GM20000 (cell line): ENCODE measurements at places on chromosomes 13 and 19.

DNA sequence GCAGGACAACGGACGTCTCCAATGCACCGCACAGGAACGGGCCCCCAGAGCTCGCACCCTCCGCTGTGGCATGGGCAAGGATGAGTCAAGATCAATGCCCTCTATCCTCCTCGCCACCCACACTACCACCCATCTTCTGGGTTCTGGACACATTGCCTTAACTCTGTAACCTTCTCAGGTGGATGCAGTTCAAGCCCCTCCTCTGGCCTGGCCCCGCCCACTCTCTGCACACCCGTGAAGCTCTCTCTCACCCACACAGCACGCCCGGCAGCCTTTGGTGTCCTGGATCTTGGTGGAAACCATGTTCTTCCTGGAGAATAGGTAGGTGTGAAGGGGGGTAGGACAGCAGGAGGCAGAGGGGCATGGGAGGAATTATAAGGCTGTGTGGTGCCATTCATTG lies 20.7 kb downstream of the MAP4K1 start:
- DNase-seq: no peak

DNA sequence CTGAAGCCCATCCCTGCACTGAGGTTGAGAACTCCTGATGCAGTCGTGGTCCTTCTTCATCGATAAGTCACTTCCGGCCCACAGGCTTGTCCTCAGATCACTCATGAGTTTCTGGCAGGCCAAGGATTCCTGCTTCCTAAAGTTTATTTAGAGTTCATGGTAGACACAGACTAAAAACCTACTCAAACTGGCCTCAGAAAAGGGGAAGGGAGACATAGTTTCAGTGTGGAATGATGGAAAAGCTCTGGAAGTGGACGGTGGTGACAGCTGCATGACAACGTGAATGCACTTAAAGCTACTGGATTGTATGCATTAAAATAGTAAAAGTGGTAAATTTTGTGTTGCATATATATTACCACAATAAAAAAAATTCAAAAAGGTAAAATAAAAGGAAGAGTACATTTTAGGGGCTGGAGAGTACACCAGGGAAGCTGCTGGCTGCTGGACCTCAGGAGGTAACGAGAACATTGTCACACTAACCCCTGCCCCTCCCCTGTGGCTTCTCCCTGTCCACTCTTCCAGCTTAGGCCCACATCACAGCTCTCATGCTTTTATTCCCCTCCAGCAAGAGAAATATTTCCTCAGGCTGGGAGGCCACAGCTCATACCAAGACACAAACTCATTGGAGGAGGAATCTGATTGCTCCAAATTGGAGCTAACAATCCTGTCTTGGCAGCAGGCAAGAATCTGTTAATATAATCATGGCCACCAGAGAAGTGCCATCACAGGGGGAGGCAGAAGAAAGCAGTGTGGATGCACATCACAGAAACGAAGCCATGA lies 741.0 kb downstream of the UQCRFS1 start:
- DNase-seq: no peak

GRCh38 chr13:97000295-97000925 lies 6.1 kb upstream of the OXGR1 start:
- no peak for DNase-seq

DNA sequence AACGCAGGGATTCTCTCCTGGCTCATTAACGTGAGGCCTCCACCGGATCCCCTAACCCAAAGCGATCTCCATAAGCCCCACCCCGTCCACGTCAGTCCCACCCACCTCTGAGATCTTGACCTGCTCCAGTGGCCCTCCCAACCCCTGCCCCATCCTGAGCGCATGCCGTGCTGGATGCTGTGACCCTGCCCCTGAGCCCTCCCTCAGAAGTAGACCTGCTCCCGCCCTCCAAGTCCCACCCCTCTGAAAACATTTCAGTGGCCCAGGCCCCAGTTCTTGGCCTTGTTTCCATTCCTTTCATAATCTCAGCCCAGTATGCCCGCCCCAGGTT lies 19.9 kb downstream of the LMTK3 start:
- DNase-seq: no peak

DNA sequence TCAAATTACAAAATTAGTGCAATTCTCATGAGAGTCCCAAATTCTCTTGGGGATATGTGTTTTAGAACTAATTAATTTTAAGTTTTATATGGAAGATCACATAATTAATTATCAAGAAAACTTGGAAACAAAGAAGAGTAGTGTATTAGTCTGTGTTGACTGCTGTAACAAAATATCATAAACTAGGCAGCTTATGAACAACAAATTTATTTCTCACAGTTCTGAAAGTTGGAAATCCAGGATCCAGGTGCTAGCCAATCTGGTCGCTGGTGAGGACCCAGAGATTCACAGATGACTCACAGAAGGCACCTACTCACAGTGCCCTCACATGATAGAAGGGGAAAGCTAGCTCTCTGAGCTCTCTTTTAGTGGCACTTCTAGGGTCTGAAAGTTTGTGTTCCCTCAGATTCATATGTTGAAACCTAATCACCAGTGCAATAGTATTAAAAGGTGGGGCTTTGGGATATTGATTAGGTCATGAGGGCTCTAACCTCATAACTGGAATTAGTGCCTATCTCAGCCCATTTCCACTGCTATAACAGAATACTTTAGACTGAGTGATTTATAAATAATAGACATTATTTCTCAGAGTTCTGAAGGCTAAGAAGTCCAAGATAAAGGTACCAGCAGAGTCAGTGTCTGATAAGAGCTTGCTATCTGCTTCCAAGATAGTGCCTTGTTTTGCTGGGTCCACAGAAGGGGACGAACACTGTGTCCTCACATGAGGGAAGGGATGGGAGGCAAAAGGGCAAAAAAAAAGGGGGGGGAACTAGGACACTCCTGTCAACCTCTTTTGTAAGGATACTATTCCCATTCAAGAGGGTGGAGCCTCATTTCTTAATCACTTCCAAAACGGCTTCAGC lies 1.5 kb upstream of the ARGLU1 start:
- DNase-seq: no peak

DNA sequence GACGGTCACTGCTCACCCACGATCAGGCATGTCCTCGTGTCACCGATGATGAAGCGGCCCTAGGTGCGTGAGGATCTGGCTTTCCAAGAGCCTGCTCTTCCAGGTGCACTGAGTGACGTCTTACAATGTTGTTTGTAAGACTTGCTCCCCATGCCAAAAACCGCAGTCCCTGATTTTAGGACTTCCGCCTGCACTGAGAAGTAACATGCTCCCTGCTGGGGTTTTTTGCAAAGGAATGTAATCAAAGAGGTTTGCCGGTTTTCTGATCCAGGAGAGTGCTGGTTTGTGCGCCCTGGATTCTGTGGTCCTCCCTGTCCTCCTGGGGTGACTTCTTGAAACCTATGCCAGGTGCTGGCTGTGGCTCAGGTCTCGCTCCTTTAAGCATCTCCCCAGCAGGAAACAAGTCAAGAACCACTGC lies 38.8 kb downstream of the MYO9B start:
- no peak for DNase-seq

- no peak for DNase-seq
These were observed 19.5 kb downstream of the NUFIP1 start for GRCh38 chr13:44969551-44970484.

GRCh38 chr19:41186971-41187883 lies 5.8 kb upstream of the CYP2S1 start:
- no peak for DNase-seq

DNA sequence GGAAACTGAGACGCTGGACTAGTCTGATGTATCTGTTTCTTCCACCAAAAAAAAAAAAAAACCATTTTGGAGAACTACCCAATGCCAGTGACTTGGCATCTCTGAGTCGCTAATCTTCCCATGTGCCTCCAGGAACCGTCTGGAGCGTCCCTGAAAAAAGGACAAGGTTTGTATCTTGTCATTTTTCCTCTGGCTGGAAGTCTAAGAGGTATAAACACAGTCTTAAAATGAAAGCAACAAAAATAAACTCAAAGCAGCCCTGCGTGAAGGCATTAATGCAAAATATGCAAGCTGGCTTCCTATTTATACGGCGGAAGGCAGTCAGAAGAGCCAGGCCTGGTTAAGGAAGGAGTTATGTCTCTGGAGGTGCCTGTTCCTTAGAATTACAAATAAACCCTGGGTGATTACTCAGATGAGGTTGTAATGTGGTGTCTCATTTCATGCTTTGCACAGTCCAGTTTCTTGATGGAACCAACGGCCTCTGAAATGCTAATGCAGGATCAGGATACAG lies 20.3 kb downstream of the ACTN4 start:
- DNase-seq: no peak

- DNase-seq: peak; percentile 5
These were observed 435.1 kb downstream of the EFNB2 start for GRCh38 chr13:106100171-106100919.

DNA sequence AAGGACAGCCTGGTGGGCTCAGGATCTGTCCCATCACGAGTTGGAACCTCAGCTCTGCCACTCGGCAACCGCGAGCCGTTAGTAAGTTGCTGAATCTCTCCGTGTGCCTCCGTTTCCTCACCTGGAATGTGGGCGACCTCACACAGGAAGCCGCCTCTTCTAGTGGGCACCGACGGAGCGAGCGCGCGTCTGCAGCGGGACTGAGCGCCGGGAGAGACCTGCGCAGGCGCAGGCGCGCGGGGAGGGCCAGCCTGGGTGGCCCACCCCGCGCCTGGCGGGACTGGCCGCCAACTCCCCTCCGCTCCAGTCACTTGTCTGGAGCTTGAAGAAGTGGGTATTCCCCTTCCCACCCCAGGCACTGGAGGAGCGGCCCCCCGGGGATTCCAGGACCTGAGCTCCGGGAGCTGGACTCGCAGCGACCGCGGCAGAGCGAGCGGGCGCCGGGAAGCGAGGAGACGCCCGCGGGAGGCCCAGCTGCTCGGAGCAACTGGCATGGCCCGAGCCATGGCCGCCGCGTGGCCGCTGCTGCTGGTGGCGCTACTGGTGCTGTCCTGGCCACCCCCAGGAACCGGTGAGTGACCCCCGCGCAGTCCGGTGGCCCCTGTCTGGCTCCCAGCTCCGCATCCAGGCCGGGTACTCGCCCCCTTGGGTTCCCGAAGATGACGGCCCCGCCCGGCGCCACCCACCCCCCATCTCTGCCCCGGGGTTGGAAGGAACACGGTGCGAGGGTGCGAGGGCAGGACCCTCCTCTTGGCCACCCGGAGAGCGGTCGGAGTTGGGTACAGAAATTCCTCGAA lies at the start of gene PVR:
PVR (plus strand) TSS at position 306 of the 797 bp plus-strand sequence; CDS start at position 493, 187 bp downstream.
- DNase-seq: peak; percentile 68

DNA sequence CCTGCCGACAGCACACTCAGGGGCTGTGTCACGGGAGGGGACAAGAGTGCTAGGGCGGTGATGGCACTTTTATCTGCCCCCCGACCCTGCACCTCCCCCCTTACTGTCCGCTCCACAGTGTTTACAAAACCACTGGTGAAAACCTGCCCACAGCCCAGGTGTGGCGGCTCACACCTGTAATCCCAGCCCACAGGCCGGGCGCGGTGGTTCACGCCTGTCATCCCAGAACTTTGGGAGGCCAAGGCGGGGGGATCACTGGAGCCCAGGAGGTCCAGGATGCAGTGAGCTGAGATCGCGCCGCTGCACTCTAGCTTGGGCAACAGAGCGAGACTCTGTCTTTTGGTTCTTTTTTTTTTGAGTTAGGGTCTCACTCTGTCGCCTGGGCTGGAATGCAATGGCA lies 11.8 kb downstream of the LINGO3 start:
- no peak for DNase-seq

DNA sequence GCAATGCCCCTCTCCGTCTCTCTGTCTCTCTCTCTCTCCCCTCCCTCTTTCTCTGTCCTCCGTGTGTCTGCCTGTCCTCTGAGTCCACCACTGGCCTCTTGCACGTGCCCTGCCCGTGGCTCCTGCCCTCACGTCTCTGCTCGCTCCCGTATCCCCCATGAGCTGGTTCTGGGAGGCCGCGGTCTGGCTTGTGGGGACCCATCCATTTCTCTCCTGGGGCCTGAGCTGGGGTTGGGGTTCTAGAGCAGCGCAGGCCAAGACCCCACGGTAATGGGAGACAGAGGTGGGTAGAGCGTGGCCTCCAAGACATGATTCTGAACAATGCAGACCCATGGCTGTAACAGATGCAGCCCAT lies 19.0 kb downstream of the C2CD4C start:
- no peak for DNase-seq

- DNase-seq: no peak
These were observed 16.2 kb downstream of the LMTK3 start for GRCh38 chr19:48495396-48495795.

DNA sequence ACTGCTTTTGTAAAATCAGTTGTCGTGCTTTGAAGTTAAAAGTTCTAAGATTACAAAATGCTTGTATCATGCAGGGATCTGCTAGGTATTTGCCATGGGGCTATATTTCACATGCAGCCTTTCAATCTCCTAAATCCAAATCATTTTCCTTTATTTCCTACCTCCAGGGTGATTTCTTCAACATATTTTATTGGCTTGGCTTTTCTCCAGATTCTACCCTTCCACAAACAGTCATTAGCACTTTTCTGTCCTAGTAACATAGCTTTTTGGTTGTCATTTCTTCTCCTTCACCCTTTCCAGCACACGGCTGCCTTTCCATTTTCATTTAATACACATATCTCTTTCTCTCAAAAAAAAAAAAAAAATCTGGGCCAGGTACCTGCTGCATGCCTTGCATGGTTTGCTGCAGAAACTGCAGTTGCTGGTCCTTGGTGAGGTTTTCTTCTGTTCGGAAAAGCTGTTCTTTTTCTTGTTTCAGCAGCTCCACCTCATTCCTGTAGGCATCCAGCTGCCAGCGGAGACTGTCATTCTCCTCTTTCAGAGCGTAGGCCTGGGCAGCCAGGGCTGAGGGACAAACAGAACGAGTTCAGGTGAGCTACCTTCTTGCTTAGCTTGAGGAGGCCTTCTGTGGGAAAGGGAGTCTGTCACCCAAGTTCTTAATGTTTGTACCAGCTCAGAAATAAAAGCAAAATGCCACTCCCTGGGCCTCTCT lies 274.7 kb downstream of the DNAJC15 start:
- DNase-seq: no peak

DNA sequence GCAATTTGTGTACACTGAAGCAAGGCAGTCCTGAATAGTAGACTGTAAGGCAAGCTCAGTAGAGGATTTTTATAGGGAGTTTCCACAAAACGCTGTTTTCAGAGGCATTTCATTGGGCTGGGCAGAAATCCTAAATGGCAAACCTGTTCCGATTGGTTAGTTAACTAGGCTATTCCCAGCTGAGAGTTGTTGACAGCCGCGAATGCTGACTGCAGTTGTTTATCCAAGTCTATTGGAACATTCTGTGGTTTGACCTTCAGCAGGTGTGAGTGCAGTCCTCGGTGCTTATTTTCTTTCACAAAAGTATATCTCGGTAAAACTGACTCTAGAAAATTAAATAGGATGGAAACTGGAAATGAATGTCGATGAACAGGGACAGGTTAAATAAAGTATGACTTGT lies 45.4 kb downstream of the TPT1 start:
- DNase-seq: no peak

DNA sequence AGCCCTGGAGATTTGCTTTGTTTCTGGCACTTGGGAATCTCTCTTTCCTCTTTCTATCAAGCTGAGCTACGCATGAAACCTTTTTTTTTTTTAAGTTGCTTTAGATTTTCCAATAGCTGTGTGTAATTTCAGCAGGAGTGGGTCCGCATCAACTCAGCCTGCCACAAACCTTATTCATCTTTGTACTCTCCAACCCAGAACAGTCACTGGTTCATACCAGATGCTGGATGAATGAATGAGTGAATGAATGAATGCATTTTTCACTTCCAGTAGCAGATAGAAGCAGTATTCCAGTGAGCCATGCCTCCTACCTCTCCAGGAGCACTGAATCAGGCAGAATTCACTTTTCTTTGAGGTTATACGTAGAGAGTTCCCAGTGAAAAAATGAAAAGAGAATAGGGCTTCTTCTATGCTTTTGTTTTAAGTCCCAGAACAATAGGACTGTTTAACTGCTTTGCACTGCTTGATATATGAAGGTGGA lies 221.1 kb downstream of the TM9SF2 start:
- no peak for DNase-seq
